ENCODE measurements at places on chromosomes 12 and 14.
A peak's percentile ranks its signal among the peaks of the same experiment; 100 is the strongest.

DNA sequence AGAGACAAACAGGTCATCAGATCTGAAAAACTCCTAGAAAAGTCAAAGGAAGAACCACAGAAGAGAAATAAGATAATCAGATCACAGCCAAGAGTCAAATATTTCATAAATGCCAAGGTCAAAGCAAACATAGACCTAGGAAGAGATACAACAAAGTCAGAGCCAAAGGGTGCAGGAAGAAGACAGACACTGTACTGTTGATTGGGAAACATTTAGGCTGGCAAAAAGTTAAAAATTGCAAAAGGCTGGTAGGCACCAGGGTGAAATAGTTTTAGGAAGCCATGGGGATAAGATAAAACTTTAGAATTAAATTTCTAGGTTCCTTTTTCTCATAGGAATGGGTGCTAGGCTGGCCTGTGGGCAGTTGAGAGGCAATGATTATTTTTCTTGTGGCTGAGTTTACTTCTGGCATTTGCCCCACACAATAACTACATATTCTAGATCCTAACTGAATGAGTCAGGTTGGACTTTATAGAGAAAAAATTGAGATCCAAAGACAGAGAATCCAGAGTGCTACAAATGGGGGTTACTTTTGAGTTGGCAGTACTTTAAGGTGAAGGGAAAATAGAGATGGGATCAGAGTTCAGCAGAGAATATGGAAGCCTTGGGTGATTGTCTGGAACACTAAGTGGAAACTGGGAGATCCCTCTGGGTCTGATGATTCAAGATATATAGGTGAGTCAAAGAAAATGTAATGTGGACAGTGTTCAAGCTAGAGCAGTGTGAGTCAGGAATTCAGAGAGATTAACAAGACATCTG lies 215.5 kb downstream of the C12orf50 start:
- no peak for DNase-seq

- no peak for DNase-seq
These were observed 66.0 kb downstream of the BHLHE41 start for GRCh38 chr12:26058818-26059217.

DNA sequence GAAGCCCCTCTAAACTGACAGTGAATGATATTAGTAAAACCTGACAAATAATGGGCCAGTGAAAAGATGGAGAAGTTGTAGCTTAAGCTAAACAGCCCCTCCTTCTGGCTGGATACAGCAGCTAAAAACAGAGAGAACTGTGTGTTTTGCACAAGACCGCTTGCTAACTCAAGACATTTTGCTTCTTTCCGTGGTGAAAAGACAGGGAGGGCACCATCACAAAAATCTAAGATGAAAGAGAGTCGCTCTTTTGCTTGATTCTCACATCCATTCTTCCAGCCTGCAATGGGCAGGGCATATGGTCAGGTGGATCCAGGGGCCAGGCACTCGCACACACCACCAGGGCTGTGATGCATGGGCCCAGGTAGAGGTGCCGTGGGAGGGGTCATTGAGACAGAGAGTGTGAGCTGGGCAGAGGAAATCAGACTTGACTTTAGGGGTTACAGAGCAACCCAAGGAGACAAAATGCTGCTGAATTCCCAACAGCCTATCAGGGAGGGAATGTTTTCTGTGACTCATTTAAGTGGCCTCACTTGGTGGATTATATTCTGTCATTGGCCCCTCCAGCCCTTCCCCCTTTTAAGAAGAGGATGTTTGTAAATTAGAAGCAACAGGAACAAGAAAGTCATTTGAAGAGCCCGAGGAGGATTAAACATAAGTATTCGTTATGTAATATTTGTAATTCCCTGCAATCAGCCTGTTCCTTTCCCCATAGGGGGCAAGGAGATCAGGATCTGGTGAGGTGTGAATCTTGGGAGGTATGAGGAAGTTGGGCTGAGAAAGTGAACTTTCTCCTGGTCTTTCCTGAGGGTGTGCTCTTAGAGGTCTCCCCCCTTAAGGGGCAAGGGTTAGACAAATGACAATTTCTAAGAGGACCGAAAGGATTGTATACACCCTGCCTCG lies 12.3 kb downstream of the EMP1 start:
- DNase-seq = peak; percentile 19

DNA sequence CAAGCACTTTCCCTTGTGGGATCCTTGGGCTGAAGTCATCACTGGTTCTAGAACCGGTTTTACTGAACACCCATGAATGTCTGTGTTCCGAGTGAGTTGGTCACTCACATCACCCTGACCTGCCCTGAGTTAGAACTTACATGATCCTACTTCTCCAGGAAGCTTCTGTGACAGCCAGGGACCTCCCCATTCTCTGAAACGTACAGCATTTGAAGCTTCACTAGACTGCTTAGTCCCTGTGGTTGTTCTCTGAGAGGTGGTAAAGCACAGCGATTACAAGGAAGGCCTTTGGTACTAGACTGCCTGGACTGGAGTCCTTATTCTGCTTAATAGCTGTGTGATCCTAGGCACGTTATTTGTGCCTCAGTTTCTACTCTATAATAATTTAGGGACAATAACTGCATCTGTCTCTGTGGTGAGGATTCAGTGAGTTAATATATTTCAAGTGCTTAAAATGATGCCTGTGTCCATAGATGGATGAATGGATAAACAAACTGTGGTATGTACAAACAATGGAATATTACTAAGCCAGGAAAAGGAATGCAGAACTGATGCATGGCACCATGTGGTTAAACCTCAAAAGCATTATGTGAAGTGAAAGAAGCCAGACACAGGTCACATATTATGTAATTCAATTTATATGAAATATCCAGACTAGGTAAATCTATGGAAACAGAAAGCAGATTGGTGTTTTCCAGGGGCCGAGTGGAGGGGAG lies 54.7 kb upstream of the DDX11 start:
- DNase-seq = no peak

- no peak for DNase-seq
These were observed at the start of gene C14orf180 for GRCh38 chr14:104579507-104579906. TSS of gene C14orf180 (plus strand) at chr14:104579764. CDS start at chr14:104586431, 6,667 bp downstream.

DNA sequence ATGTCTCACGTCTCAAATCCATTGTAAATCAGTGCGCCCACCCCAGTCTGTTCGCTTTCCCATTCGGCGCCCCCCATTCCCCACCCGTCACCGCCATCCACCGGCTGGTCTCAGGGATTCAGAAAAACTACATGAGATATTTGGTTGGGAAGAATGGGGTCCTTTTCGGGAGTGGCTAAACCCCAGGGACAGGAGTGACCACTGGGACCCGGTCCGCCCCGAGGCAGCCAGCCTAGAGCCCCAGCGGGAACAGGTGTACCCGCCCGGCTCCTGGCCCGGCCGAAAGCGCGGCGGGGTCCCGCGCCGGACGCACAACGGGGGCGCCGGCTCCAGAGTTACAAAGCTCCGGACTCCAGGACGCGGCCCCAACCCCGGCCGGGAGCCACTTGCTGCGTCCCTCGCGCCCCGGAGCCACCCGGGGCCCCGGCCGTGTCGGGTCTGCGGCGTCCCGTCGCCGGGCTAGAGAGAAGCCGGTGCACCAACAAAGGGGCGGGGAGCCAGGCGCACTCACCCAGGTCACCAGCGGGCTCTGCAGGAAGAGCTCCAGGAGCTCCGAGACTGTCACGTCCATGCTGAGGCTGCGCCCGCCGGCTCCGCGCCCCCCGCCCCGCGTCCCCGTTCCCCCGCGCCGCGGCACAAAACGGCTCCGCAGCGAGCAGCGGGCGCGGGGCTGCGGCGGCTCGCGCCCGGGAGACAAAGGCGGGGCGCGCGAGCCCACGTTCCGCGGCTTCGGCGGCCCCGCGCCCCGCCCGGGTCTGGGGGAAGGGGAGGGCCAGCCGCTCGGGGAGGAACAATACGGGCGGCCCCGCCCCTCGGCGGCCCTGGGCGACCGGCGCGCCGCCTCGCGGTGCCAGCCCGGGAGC lies at the start of gene CCDC88C:
Gene CCDC88C (minus strand): TSS at position 701 of the 863 bp plus-strand sequence. CDS start 130 bp downstream, at position 571.
- DNase-seq = peak; percentile 91

GRCh38 chr14:96793547-96793946 lies 3.6 kb upstream of the VRK1 start:
- no peak for DNase-seq

DNA sequence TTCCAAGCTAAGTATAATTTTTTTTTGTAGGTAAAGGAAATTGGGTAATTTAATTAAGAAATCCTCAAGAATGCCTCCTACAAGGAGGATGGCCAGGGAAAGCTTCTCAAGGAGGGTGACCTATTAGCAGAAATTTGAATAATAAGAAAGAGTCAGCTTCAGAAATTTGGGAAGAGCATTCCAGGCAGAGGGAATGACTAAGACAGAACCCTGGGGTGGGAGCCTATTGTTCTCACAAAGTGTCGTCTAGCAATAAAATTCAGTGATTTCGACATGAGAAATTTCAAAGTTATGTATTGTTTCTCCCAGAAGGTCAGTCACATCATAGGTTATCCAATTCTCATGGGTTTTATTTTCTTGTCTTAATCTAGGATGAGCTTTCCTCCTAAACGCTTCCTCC lies 1168.4 kb downstream of the AACS start:
- DNase-seq = no peak

DNA sequence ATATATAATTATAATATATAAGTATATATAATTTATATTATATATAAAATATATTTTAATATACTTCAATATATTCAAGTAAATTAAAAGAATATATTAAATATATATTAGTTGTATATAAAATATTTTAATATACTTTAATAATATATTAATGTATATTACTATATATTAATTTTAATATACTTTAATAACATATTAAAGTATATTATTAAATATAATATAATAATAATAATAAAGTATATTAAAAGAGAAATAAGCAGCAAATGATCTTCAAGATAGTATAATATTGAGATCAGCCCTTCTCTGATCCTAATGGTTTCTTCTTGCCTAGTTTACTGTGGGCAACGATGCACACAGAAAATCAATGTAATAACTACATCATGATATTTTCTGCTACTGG lies 2.3 kb downstream of the OR4M1 start:
- DNase-seq = no peak

DNA sequence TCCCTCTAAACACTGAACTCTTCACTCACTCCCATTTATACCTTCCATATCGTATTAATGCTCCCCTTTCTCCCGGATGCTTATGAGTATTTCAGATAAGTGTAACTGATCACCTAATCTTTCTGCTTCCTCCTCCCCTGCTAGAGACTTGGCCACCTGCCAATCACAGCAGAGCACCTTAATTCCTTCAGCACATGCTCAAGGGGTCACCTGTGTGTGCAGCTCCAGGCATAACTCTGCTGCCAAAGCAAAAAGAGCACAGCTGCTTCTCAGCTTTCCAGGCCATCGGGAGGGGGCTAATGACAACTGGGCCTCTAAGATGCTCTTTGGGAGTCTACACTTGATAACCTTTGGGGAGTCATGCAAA lies 106.9 kb upstream of the DYRK2 start:
- DNase-seq = peak; percentile 82

DNA sequence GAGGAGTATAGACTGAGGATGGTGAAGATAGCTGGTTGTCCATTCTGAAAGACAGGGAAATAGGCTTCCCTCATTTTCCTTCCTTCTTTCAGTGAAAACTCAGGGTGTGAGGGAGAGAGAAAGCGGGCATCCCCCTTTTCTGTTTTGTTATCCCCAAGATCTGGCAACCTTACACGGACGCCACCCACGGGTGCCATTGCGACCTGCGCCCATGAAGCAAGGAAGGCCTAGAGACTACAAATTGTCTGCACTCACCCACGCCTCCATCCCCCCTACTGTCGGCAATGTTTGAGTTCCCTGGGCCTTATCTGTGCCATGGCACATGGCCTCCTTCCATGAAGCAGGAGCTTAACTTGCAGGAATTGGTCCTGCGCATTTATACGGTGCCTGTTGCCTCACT lies 115.0 kb upstream of the IGF1 start:
- DNase-seq = no peak

DNA sequence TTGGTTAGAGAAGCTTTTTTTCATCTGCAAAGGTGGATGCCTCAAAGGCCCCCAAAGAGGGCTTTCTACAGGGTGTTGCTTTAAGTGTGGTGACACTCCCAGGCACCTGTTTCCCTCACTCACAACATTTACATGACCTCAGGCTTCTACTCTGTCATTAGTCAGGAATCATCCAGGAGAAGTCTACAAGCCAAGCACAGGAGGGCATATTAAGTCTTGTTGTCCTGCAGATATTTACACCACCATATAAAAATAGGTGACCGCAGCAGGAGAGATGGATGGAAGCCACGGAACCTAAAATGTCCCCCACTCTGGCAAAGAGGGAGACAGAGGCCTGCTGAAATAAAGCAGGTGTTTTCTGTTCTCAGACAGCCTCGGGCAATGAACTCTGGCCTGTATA lies 7.5 kb upstream of the DPF3 start:
- no peak for DNase-seq

- DNase-seq = no peak
These were observed 33.9 kb downstream of the SPTLC2 start for GRCh38 chr14:77582511-77582910.

GRCh38 chr12:44972746-44973421 lies 78.0 kb downstream of the DBX2 start:
- DNase-seq = peak; percentile 13

GRCh38 chr14:52094546-52095271 lies 25.9 kb upstream of the NID2 start:
- DNase-seq = no peak

DNA sequence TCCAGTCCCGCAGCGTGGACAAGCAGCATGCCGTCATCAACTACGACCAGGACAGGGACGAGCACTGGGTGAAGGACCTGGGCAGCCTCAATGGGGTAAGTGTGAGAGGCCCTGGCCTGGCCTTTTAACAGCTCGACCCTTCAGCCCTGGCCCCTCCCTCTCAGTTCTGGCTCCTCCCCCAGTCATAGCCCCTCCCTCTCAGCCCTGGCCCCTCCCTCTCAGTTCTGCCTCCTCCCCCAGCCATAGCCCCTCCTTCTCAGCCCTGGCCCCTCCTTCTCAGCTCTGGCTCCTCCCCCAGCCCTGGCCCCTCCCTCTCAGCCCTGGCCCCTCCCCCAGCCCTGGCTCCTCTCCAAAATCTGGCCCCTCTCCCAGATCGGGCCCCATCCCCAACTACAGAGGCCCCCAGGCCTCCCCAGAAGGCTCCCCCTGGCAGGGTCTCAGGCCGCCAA lies 11.2 kb downstream of the CEP170B start:
- peak; percentile 49 for DNase-seq

DNA sequence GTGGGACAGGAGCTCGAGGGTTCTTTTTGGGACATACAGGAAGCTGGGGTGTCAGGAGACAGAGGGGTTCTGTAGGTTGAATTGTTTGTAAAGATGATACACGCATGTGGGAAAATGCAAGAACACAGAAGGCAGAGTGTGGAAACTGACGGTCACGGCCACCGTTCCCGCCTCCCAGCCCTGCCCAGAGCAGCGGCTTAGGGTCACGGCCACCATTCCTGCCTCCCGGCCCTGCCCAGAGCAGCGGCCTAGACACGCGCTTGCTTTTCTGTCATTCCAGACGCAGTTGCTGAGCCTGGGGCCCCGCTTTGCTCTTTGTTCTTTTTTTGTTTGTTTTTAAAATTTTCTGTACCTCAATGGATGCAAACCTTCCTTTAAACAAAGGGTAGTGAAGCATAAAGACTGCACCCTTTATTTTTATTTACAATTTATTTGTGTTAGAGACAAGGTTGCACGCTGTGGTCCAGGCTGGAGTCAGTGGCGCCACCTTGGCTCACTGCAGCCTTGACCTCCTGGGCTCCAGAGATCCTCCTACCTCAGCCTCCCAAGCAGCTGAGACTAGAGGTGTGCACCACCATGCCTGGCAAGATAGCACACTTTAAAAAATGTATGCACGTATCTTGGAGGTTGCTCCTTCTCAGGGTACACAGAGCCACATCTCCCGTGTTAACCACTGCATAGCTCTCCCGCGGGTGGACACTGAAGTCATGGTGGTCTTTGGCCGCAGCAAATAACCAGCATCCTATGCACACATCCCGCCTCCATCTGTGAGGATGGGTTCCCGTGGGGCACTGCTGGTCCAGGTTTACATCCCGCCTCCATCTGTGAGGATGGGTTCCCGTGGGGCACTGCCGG lies 142.3 kb downstream of the ADGRD1 start:
- DNase-seq = no peak
